Right ventricle myocardium inferior (tissue), 1 donor: ENCODE measurements at places on chromosomes 12 and 14. TPM values are rescaled to one million over a fixed set of nuclear protein-coding genes. Genes with fewer than 3 reads are reported as not detected.

The COL2A1 gene
- not detected for total RNA-seq

The DCN gene
- total RNA-seq, result 1,037 TPM

The SOAT2 gene
- not detected for total RNA-seq

The SIX6 gene
- total RNA-seq, result not detected

The RHEBL1 gene
- total RNA-seq, result 0.41 TPM

The CD4 gene
- 13.4 TPM for total RNA-seq

The PTPRR gene
- total RNA-seq, result 1.2 TPM

The CBLN3 gene
- total RNA-seq, result 1.1 TPM

The PHETA1 gene
- 37.4 TPM for total RNA-seq

The LRRIQ1 gene
- total RNA-seq, result 0.08 TPM

GRCh38 chr12:53857666-53858065 is 81.0 kb upstream of the HOXC13 start:
- no peak for DNase-seq

- DNase-seq, result peak; percentile 84
These were observed 19.3 kb downstream of the NFKBIA start for GRCh38 chr14:35385042-35385839.

DNA sequence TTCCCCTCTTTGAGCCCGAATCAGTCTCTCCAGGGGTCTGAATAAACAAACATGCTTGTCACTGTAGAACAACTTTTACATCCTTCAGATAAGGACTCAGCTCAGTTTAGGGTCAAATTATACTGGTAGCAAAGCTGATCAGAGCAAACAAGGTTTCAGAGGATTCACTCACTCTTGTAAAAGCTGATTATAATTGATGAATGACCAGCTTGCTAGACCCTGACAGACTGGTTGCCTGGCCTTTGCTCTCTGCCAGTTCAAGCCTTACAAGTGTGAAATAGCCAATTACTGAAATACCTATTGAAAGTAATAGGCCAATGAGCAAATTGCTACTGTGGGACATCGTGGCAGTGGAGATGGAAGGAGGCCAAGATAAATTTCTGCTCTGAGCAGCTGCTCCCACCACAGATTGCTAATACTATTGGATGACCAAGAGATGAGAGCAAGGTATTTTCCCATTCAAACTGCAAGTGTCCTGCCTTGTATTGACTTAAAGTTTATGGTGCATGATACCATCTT is 177.6 kb downstream of the PDZRN4 start:
- DNase-seq, result no peak

GRCh38 chr14:50520947-50521815 is 11.2 kb downstream of the MAP4K5 start:
- no peak for DNase-seq

DNA sequence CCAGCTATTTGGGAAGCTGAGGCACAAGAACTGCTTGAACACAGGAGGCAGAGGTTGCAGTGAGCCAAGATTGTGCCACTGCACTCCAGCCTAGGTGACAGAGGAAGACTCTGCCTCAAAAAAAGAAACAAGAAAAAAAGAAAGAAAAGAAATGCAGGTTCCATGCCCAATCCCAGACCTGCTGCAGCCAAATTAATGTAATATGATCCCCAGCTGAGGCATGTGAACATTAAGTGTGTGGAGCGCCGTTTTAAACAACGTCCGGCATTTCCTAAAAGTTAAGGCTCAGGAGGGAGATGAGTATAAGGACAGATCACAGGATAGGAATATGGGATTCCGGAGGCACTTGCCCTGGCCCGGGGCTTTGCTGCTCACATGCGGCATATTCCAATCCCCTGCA is 162.9 kb downstream of the KSR2 start:
- no peak for DNase-seq
